MM.1S (cell line): ENCODE measurements at places on chromosomes 2 and 18.

DNA sequence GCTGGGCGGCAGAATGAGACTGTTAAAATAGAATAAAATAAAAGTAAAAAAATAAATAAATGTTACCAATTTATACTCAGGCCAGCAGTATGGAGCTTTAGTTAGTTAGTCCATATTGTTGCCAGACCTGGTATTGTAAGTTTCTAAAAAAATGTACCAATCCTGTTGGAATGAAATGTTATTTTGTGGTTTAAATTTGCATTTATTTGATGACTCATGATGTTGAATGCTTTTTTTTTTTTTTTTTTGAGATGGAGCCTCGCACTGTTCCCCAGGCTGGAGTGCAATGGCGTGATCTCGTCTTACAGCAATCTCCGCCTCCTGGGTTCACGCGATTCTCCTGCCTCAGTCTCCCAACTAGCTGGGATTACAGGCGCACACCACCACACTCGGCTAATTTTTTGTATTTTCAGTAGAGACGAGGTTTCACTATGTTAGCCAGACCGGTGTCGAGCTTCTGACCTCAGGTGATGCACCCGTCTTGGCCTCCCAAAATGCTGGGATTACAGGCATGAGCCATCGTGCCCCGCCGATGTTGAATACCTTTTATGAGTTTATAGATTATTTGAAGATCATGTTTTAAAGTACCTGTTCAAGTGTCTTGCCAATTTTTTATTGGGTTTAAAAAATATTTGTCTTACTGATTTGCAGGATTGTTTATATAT, 5.7 kb upstream of the PTPRN start:
- no peak for DNase-seq

GRCh38 chr2:139366681-139367080, 586.5 kb upstream of the NXPH2 start:
- DNase-seq = no peak

GRCh38 chr18:44887227-44887631, 206.5 kb downstream of the SETBP1 start:
- peak; percentile 58 for DNase-seq

GRCh38 chr2:232741294-232741693, 35.1 kb downstream of the KCNJ13 start:
- DNase-seq = no peak

GRCh38 chr2:134852518-134852917, 14.1 kb downstream of the ACMSD start:
- no peak for DNase-seq
